T-cell (primary cell): ENCODE measurements at places on chromosomes 7 and 10.

DNA sequence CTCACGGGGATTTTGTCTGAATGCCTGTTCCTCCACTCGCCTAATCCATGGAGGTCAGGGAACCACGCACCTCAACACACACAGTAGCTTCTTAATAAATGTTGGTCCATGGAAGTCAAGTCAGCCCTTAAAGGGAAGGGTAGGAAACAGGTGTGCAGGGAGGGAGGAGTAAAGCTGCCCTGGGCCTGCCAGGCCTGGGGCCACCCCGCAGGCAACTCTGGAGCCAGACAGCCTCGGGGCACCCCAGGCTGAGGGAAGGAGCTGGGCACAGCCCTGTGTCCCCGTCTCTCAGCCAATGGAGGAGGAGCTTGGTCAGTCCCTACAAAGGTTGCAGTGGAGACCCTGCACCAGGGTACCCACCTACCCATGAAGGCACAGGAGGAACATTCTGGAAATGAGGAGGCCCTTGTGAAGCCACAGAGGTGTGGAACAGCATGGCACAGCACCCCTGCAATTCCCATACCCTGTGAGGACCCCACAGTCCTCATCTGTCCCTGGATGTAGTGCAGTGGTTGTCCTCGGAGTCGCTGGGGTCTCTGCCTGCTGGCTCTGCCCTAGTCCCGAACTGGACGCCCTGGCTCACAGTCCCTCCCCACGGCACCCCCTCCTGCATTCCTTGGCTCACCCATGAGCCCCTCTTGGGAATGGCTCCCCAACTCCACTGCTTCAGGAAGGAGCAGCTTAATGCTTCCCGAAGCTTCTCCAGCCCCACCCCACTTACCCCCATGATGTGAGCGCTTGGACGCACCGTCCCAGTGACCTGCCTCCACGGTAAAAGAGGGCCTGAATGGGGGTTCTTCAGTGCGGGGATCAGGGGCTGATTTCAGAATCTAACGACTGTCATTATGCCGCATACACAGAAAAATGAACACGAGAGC lies 79.2 kb upstream of the INSIG1 start:
- no peak overlapping the region for H3K27ac ChIP-seq
- no peaks in the 10 kb centered on the region for H3K4me1 ChIP-seq
- no peaks in the 10 kb centered on the region for H3K36me3 ChIP-seq
- no peak for DNase-seq
- H3K27me3 ChIP-seq, result peaks cover 43% of the 10 kb centered on the region
- no peak overlapping the region for H3K4me3 ChIP-seq

- DNase-seq, result no peak
- no peaks in the 10 kb centered on the region for H3K27me3 ChIP-seq
- H3K4me3 ChIP-seq, result no peak overlapping the region
- H3K4me1 ChIP-seq, result no peaks in the 10 kb centered on the region
Measured at GRCh38 chr10:100401631-100402328, 54.7 kb downstream of the SCD start.

DNA sequence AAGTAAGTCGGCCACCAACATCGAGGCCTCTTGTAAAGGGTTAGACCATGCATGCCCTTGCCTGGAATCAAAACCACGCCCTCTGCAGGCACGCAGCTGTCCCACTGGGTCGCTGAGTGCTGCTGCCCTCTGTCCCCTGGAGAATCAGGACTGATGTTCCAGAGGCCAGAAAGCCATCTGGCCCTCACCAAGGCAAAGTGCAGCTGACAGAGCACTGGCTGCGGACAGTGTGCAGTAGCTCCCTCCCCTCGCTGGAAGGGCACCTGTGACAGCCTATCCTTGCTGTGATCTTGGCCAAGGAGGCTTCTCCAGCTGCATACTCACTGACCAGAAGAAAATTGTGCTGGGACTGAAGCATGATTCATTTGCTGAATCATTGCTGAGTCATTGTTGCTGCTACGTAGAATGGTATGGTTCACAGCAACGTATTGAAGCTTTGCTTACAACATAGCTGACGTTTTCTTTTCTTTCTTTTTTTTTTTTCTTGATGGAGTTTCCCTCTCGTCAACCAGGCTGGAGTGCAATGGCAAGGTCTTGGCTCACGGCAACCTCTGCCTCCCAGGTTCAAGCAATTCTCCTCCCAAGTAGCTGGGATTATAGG lies 30.4 kb downstream of the DDC start:
- no peaks in the 10 kb centered on the region for H3K36me3 ChIP-seq
- DNase-seq, result no peak
- H3K4me3 ChIP-seq, result no peak overlapping the region
- no peak overlapping the region for H3K27ac ChIP-seq
- H3K4me1 ChIP-seq, result no peaks in the 10 kb centered on the region
- no peaks in the 10 kb centered on the region for H3K27me3 ChIP-seq

GRCh38 chr10:34647875-34648865 lies 166.9 kb downstream of the PARD3 start:
- no peak for DNase-seq
- H3K27ac ChIP-seq, result no peak overlapping the region
- H3K27me3 ChIP-seq, result peaks cover 3% of the 10 kb centered on the region

DNA sequence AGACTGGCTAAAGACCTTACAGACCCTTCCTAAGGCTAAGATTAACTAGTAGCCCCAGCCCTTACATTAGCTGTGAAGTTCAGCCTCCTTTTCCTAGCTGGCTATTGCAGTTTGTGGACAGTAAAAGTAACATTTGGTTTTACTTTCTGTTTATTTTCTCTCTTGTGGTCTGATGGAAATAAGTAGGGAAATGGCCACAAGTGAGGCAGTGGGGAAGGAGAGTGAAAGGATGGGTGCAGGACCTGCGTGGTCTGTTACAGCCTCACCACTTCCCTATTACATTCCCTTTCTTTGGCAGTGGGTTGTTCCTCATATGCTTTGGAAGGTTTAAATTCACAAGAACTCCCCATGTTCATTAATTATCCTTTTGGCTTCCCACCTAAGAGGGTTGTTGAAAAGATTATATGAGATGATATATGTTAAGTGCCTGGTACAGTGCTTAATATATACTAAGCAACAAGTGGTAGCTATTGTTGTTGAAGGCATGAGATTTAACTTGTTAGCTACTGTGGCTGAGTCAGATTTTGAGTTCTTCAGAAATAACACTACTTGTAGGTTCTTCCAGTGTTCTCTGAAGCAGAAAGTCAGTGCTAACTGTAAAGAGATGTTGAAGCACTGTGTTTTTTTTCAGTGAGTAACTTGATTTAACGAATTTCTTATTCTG lies 181.7 kb downstream of the ST7 start:
- no peaks in the 10 kb centered on the region for H3K36me3 ChIP-seq
- no peak for DNase-seq
- no peaks in the 10 kb centered on the region for H3K4me1 ChIP-seq
- no peak overlapping the region for H3K27ac ChIP-seq
- H3K4me3 ChIP-seq, result no peak overlapping the region

GRCh38 chr10:16752099-16752498 lies 65.1 kb downstream of the RSU1 start:
- H3K36me3 ChIP-seq, result peaks cover 35% of the 10 kb centered on the region
- no peaks in the 10 kb centered on the region for H3K27me3 ChIP-seq
- no peak overlapping the region for H3K4me3 ChIP-seq
- no peaks in the 10 kb centered on the region for H3K4me1 ChIP-seq
- no peak overlapping the region for H3K27ac ChIP-seq

GRCh38 chr7:107538001-107538400 lies 25.7 kb downstream of the COG5 start:
- H3K4me1 ChIP-seq, result no peaks in the 10 kb centered on the region
- DNase-seq, result no peak
- no peak overlapping the region for H3K27ac ChIP-seq
- H3K4me3 ChIP-seq, result no peak overlapping the region
- H3K36me3 ChIP-seq, result peaks cover 17% of the 10 kb centered on the region

- H3K27ac ChIP-seq, result no peak overlapping the region
- no peaks in the 10 kb centered on the region for H3K27me3 ChIP-seq
- H3K4me1 ChIP-seq, result no peaks in the 10 kb centered on the region
- no peak for DNase-seq
- no peak overlapping the region for H3K4me3 ChIP-seq
Measured at GRCh38 chr10:130889240-130889639, 422.3 kb downstream of the TCERG1L start.

DNA sequence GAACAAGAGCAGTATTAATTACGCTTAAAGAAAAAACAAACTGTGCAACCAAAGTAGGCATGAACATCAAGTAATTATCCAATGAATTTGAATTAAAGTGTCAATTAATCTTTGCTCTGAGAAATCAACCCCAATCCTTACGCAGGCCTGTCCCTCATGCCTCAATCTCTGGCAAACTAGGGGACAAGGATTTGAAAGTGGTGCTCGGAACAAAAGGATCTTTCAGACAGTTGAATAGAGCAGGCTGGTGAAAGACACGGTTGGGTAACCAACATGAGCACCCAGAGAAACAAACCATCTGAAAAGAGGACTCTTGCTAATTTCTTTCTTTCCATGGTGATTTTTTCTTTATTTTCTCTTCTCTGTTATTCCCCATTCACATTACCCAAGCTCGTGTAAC lies 203.5 kb upstream of the PHF14 start:
- H3K27me3 ChIP-seq, result no peaks in the 10 kb centered on the region
- no peaks in the 10 kb centered on the region for H3K4me1 ChIP-seq
- no peaks in the 10 kb centered on the region for H3K36me3 ChIP-seq
- DNase-seq, result no peak
- no peak overlapping the region for H3K4me3 ChIP-seq

- no peaks in the 10 kb centered on the region for H3K36me3 ChIP-seq
- H3K4me3 ChIP-seq, result no peak overlapping the region
- no peaks in the 10 kb centered on the region for H3K4me1 ChIP-seq
- no peak for DNase-seq
- H3K27ac ChIP-seq, result no peak overlapping the region
Measured at GRCh38 chr7:110470420-110470819, 620.5 kb upstream of the LRRN3 start.

- H3K27ac ChIP-seq, result no peak overlapping the region
- H3K27me3 ChIP-seq, result peaks cover 36% of the 10 kb centered on the region
- no peak for DNase-seq
- H3K4me3 ChIP-seq, result no peak overlapping the region
Measured at GRCh38 chr7:20787660-20788419, 1.2 kb upstream of the SP8 start.

DNA sequence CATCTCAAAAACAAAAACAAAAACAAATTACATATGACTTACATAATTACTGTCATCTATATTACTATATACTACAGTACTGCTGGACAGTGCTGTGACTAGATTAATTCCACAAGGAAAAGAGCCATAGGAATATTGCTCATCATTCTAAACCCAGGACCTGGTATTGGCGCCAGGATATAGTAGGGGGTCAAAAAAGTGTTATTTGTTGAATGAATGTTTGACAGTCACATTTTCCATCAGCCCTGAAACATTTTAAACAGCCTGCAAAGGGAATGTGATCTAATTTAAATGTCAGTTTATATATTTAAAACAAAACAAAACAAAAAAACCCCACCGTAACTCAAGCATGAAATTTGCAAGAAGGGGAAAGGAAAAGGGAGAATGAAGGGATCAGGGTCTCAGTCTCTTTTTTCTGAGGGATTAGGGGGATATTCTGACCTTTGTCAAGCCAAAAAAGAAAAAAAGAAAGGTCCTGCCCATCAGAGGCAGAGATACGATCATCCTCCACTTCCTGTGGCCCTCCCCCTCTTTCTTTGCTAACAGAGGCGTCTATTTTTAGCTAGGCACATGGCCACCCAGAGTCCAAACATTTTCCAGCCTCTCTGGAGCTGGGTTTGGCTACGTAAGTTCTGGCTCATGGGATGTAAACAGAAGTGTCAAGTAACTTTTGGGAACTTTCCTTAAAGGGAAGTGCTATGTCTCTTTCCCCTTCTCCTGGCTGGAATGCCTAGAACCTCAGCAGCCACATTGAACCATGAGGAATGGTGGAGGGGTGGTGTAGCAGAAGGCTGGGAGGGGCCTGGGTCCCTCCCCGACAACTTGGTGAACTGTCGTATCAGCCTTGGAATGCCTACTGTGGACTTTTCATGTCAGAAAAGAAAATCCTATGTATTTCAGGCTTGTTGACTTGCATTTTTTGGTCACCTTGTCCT lies 44.6 kb upstream of the DLG5 start:
- no peaks in the 10 kb centered on the region for H3K27me3 ChIP-seq
- H3K36me3 ChIP-seq, result peaks cover 1% of the 10 kb centered on the region
- no peak overlapping the region for H3K27ac ChIP-seq
- no peaks in the 10 kb centered on the region for H3K4me1 ChIP-seq
- DNase-seq, result no peak
